ENCODE measurements at places on chromosomes 7 and 10.

DNA sequence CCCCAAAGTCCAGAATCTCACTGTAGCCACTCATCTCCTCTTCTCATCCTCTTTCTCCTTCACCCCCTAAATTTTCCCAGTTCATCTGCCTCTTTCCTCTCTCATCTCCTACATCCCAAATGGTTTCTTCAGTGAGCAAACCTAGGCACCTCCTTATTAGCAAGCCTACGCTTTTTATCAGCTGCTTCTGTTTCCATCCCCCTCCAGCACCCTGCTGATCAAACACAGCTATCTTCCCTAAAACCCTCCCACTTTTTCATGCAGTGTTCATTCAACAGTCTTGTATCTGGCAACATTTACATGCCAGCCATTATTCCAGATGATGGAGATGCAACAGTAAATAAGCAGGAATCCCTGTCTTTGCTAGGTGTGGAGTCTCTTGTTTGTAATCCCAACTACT is 3.3 kb upstream of the ABRAXAS2 start:
- DNase-seq = no peak

DNA sequence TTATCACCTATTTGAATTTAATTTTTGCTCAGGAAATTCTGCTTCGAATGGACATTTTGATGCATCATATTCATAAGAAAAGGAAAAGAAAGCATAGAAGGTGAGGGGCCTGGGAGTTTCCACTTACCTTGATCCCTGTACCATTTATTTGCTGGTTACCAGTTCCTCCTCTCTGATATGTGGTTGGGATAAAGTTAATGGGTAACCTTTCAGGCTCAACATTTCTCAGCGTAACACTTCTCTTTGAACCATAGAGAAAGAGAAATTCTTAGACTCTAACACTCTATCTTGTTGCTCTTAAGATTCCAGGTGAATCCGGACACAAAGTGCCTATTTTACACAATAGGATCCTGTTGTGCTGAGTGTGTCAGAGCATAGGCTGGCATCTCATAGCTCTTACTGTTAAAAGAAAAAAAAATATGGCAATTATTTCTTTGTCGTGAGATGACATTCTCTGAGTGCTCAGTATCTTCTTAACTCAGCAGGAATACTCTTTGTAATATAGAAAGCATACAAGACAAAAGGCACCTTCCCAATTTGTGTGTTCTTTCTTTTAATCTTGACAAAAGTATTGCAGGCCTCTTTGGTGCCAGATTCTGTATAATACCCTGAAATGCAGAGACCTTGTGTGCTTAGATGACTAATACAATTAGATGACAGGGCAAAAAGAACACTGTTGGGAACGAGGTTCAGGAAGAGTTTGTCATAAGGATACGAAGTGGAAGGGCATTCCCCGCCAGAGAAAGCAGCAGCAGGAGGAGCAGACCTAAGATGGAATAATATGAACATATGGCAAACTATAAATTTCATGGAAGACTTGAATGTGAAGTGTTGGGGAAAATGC is 689.6 kb downstream of the NRG3 start:
- no peak for DNase-seq

- no peak for DNase-seq
These were observed 13.5 kb downstream of the ASL start for GRCh38 chr7:66088861-66089838.

DNA sequence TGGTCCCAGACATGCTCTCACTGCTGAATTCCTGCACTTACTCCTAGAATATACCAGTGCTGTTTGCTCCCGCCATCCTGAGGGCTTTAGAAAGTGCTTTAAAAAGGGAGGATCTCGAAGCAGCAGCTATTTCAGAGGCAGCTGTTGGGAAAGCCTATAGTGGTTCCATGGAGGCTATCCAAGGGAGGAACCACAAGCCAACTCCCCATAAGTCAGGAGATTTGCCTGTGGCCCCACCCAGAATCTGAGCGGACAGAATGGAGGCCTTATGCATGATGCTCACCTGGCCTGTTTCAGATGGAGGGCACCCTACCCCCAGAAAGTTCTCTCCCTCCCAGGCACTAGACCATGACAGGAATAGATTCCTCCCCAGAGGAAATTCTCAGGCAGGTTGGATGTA is 2.3 kb upstream of the KCNIP2 start:
- DNase-seq = no peak

DNA sequence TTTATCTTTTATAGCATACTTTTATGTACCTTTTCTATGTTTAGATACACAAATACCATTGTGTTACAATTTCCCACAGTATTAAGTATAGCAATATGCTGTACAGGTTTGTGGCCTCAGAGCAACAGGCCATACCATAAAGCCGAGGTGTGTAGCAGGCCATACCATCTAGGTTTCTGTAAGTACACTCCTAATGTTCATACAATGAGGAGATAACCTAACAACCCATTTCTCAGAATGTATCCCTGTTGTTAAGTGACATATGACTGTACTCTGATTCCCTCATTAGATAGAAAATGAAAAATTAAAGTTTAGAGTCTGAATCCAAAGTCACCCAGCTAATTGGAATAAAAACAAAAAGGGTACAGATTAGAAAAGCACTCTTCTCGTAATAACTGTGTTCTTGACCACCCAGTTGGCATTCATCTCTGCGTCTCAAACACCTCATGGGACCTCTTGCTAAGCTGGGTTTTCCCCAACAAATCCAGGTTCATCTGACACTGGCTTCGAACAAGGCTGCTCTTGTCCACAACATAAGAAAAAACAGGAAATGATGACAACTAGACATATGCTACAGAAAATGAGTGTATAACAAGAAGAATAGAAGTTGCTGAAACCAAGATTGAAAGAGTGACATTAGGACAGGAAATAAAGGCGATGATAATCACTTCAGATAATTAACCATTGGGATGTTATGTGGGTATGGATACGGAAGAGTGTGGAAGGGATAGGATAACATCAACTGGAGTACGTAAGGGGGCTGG is 1.4 kb downstream of the NDUFB8 start:
- DNase-seq = no peak

GRCh38 chr10:30625080-30625479 is 4.5 kb downstream of the LYZL2 start:
- DNase-seq = no peak

DNA sequence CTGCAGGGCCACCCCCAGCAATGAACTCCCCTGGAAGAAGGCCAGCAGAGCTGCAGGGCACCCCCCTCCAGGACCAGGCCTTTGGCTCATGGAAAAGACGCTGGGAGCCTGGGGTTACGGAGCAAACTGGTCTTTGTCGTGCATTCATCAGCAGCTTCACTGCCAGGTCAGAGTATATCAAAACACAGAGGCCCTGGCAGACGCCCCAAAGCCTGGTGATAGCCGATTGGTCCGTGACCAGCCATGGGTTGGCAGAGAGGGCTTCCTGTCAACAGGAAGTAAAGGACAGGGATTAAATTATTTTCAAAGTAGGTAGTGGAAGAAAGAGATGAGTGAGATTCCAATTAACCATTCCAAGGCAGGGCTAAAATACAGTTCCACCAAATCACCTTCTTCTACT is 9.0 kb downstream of the PRKAG2 start:
- DNase-seq = no peak

- DNase-seq = no peak
These were observed 34.1 kb upstream of the SFRP5 start for GRCh38 chr10:97805949-97806348.

DNA sequence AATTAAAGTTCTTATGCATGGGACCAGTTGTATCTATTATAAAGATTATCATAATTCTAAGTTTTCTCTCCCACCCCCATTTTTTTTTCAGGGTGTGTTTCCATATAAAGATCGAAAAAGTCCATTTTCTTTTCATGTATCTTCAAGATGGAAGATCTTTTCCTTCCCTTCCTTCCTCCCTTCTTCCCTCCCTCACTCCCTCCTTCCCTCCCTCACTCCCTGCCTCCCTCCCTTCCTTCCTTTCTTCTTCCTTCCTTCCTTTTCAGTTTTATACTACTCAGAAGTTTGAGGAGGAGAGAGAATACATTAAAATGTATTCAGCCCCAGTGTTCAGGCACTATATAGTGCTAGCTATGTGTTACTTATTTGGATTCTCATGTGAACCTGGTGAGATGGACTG is 98.0 kb downstream of the POLL start:
- DNase-seq = no peak

GRCh38 chr7:112156412-112156811 is 49.8 kb downstream of the DOCK4 start:
- no peak for DNase-seq

DNA sequence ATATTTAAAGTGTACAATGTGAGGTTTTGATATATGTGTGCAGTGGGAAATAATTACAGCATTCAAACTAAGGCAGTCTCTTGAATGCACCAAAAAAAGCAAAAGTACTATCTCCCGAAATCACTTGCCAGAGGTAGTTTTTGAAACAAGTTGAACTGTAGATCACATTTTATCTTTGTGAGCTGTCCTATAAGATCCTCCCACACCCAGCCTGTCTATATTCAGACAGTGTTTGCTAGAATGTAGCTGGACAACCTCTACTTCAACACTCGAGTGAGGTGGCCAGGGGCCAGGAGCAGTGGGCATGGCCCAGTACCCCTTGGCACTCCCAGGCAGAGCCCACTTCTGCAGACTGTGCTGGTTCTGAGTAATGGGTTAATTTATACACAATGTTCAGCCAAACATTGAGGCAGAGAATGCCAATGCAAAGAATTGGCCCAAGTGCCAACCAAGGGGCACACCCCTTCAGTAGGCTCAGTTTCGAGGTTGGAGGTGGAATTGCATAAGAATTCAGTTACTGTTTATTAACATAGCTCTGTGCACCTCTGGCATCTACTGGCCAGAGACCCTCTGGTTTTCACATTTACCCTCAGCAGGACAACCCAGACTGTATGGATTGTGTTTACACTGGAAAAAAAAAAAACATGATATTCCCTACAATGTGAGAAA is 70.5 kb downstream of the AHR start:
- no peak for DNase-seq

GRCh38 chr7:77327067-77327931 is 88.8 kb downstream of the GSAP start:
- no peak for DNase-seq

- DNase-seq = no peak
These were observed 120.4 kb downstream of the ARHGAP21 start for GRCh38 chr10:24603333-24603732.

GRCh38 chr7:51611937-51612336 is 295.3 kb upstream of the COBL start:
- DNase-seq = no peak

DNA sequence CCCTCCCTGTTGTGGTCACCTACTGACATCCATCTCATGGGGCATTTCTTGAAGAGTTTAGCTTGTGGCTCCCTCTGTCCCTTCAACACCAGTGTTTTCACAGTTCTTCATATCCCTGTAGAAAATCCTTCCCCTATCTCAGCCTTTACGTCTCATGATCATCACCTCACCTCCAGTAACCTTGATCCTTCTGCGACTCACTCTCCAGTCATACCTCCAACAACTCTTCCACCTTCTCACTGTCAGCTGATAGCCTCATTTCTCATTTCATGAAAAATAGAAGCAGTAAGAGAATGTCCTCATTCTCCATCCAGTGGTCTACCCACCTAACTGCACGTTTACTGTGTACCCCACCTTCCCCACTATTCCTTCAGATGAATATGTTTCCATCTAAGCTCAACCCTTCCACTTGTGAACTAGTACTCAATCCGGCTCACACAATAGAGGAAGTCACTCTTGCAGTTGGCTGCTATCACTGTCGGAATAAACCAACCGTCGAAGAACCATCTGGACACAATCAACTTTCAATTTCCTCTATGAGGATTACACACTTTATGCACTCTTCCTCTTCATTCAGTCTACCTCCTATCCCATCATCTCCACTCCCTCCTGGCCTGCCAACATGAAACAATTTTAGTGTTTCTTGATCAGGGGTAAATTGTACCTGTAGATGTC is 256.0 kb downstream of the AHR start:
- DNase-seq = no peak

DNA sequence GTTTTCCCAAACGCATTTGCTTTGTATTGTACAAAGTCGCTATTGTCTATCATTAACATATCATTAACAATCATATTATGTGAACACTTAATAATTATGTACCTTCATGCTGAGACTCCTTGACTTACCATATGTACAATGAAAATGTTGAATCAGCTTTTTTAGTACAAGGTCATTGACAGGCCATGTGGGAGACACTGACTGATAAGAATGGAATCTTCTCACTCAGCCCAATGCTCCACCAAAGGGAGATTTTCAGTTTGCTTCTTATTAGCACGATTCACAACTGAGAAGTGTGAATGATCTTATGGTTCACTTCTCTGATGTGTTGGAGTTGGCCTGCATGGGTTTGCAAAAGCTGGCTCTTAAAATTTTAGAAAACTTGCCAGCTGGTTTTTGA is 253.5 kb upstream of the TEX47 start:
- no peak for DNase-seq

DNA sequence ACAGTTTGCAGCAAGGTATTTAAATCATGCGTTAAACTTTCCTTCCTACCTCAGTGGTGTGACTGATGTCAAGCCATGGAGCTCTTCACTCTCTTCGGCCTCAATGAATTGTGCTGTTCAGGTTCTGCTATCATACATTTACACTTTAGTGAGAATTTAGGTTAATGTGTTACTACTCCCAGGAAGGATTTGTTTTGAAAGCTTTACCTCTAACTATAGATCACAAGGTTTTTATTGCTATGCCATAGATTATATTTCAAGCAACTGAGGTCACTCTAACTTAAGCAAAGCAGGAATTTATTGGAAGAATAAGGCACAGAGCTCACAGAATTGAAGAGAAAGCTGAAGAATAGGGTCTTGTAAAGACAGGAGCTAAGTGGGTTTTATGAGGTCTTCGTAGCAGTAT is 11.0 kb upstream of the ADD3 start:
- DNase-seq = no peak

DNA sequence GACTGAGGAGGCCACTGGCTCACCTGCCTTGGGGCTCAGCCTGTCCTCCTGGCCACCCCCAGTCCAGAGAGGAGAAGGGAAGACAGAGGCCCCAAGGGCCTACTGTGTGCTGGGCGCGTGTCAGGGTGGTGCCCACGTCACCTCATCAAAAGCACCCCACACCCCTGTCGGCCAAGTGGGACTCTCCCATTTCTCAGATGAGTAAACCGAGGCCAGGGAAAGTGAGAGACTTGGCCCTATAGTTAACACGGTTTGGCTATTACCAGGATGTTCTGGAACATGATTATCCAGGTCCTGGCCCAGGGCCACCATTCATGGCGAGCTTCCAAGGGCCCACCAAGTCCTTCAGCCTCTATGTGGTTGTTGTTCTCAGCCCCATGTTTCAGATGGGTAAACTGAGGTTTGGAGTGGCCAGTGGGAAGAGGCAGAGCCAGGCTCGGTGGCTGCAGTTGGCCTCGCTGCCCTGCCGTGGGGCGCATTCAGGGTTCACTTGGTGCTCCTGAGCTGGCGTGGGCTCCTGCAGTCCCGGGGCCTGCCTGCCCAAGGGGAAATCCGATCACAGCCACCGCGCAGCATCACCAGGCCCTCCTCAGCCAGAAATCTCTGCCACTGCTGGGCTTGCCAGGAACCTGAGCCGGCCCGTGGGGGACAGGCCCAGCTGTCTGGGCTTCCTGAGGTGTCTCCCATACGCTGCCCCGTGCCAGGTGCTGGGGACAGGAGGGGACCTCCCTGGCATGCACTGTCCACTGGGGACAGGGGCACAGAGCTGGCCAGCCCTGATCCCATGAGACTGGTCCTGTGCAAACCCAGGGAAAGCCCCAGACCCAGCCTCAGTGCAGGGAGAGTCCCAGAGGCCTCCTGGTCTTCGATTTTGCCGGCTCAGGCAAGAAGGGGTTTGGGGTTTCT is 117.7 kb upstream of the TNRC18 start:
- no peak for DNase-seq

Data from activated effector memory CD4-positive, alpha-beta T cell treated with Interleukin-2 at 50 U/mL for 16 hours (primary cell).